HFFc6 (cell line): ENCODE measurements at places on chromosomes 5 and 9. TPM values are rescaled to one million over a fixed set of nuclear protein-coding genes. Genes with fewer than 3 reads are reported as not detected.

SH2D3C gene
- not detected in 3 replicates for total RNA-seq

SLC6A3 gene
- total RNA-seq: not detected in 3 replicates

DNA sequence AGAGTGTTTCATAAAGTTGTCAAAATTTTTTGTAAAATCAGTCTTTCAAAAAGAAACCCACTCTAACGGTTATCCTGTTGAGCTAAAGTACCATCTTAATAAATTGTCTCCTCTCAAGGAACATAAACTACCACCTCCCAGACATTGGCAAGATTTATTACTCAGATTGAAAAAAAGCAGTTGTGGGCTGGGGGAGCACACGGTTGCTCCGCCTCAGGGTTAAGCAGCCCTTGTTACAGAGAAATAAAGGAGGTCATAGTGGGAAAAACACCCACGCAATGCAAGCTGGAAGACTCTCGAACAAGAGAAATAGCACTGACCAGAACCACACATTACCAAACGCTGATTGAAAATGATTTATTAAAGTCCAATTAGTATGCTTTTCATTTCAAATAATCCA is 165.3 kb downstream of the LPAR1 start:
- no peak for DNase-seq

DNA sequence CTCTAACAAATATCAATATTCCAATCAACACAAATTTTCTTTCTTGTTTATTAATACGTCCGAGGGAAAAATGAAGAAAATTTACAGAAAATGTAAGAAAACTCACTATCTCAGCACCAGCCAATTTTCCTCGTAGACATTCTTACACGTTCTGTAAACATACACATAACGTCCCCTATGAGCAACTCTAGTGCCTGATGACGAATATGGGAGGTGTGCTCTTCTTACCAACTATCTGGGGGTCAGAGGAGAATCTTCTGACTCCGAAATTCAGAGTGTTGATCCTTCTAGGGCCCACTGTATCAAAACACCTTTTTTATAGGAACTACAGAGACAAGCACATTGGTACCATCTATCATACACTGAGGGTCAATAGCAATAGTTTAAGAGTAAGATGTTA is 198.7 kb downstream of the GAPVD1 start:
- no peak for DNase-seq

DNA sequence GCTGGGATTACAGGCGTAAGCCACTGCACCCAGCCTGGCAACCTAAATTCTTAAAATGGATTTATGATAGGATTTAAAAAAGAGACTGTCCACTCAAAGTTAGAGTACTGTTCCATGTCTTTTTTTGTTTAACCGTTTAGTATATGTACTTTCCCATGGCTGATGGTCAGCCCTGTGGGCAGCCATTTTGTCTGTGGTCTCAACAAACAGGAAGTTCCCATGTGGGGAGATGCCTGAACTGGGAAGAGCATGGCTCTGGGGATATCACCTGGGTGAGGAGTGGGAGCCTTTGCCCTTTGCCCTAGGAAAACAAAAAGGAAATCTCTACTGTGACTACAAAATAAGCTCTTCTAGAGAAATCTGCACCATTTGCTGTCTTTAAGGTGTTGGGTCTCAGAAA is 27.5 kb upstream of the GNPDA1 start:
- no peak for DNase-seq

GRCh38 chr5:73229271-73229670 is 56.3 kb downstream of the TMEM174 start:
- peak; percentile 46 for DNase-seq

COL15A1 gene
- 0.21 to 0.50 TPM (median 0.40 TPM) in 3 replicates for total RNA-seq

BARX1 gene
- total RNA-seq: not detected in 2 replicates

GRCh38 chr9:87395804-87396479 is 101.7 kb upstream of the DAPK1 start:
- DNase-seq: no peak

ANXA1 gene
- total RNA-seq: 896 to 1,079 TPM (median 992 TPM) in 3 replicates

GRCh38 chr9:130860458-130861316 is 25.6 kb downstream of the ABL1 start:
- peak; percentile 95 for DNase-seq

- DNase-seq: no peak
Measured at GRCh38 chr5:2335125-2335732, 416.2 kb downstream of the IRX2 start.

DNA sequence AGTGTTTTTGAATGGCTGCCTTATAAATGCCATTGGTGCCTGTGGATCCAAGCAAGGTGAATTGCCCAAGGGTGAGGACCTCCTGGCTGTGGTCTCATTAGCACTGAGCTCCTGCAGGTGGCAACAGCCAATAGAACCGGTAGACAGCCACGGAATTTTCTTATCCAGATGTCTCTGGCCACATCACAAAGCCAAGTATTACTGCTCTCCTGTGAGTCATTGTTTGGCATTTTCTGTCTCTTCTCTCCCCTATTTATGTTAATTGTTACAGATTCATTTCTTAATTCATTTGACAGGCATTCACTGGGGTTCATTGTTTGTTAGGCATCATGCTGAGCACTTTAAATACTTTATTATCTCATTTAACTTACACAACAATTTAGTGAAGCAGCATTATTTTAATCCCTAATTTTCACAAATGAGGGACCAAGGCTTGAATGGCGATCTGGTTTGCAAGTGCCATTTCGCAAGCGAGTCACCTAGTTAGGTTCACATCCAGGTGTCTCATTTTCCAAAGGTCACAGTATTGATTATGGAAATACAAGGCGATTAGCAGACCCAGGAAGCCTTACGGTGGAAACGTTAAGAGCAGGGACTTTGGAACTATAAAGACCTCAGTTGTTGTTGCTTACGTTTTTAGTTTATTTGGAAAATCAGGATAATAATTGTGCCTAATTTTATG is 58.2 kb upstream of the DPYSL3 start:
- DNase-seq: peak; percentile 60

GRCh38 chr9:137286975-137287383 is 9.5 kb downstream of the TOR4A start:
- DNase-seq: peak; percentile 52

GRCh38 chr9:92494856-92495255 is 12.6 kb upstream of the ASPN start:
- DNase-seq: no peak

IFNB1 gene
- not detected in 3 replicates for total RNA-seq

- no peak for DNase-seq
Measured at GRCh38 chr9:72743836-72744235, 209.0 kb downstream of the ALDH1A1 start.

GRCh38 chr5:77015938-77016569 is 14.2 kb upstream of the AGGF1 start:
- peak; percentile 72 for DNase-seq

- peak; percentile 66 for DNase-seq
Measured at GRCh38 chr5:76601470-76601869, 21.7 kb downstream of the F2RL2 start.

DNA sequence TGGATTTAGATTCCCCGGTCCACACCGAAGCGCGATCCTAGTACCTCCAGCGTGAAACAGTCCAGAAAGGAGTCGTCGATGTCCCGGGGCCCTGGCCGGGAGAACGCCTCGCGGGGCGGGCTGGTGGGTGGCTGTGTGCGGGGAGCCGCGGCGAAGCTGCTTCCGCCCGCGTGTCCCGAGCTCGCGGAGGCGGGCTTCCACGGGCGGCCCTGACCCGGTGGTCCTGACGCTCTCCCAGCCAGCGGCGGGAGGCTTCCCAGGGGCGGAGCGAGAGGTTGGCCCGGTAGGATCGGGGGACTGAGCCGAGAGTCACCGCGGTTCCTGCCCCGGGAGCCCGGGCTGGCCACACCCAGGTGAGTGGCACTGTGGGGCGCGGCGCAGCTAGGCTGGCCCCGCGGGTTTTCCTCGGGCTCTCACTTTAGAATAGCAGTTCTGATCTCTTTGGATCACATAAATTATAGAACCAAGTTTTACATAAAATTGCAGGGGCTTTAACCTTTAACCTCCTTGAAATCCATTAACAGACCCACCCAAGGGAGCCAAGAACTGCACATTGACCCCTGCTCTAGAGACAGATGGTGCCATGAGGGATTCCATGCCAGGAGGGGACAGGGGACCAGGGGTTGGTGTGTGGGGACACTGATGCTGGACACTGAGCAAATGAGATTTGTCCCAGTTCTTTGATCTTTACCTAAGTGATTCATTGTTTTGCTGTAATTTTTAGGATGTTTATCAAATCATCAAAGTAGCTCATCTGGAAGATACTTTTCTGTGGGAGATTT is 29.2 kb upstream of the IL31RA start:
- no peak for DNase-seq

GAS1 gene
- total RNA-seq: 5.4 to 8.8 TPM (median 7.8 TPM) in 3 replicates

AMBP gene
- not detected in 3 replicates for total RNA-seq

- peak; percentile 19 for DNase-seq
Measured at GRCh38 chr5:39148983-39149534, 70.3 kb downstream of the FYB1 start.

DNA sequence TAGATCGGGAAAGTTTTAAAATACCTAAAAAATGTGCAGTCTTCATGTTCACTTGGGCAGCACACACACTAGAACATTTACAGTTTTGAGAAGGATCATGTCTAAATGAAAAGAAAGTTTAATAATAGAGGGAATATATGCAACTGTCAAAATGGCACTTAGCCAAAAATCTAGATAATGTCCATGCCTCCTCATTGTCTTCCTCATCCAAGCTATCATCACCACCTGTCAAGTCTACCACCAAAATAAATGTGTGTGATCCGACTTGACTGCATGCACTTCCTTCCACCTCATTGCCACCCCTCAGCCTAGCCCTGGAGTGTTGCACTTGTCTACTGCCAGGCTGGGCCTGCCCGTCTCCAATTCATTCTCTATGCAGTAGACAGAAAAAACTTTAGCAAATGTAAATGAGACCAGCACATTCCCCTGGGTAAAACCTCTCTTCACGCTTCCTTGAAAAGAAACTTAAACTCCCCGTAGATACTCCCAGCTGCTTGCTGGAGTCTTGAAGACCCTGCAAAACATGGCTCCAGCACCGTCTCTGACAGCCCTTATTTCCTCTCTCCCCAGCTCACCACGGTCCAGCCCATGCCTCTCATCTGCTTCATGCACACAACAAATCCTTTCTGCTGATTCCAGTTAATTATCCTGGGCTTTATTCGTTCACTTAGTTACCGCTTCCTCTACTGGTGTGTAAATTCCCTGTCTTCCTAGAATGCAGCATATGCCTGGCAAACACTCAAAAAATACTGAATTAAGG is 66.9 kb downstream of the FANCC start:
- no peak for DNase-seq

DNA sequence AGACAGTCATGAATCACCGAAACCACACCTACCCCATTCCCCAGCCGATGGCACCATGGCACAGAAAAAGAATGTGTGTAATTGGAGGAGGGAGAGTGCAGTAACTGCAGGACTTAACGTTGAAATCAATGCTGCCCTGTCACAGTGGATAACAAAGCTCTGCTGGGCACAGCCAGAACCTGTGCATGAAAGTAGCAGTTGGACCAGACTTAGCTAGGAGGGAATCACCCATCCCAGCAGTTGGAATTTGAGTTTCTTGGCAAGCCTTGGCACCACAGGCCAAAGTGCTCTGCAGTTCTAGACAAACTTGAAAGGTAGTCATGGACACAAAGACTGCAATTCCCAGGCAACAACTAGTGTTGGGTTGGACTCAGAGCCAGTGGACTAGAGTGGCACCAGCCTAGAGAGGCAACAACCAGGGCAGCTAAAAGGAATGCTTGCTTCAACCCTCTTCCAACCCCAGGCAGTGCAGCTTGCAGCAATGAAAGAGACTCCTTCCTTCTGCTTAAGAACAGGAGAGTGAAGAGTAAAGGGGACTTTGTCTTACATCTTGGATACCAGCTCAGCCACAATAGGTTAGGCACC is 19.1 kb downstream of the TMEM232 start:
- DNase-seq: no peak

DNA sequence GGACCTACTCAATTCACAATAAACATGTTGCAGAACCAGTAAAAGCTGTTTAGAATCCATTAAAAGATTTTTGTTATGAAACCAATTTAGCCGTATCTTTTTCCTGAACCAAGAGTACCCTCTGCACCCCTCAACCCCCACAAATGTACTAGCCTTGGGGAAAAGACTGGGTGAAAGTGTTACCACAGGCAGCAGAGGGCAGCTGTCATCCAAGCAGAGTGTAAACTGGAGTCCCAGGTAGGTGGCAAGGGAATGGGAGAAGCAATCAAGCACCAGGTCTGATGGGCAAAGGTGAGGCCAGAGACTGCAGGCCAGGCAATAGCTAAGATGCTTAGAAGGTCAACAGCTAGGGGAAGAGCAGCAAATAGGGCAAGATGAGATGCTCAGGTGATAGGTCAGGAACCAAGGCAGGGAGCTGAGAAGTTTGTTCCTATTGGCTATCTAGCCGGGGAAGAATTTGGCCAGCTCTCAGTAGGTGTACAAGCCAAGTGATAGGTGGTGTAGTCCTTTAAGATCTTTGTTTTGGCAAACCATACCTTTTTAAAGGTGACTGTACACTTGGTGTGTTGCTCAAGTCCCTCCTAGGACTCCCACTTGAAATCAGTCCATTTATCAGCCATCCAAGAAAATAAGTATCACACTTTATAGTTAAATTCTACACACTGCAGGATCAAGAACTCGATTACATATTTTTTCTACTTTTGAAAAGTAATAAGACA is 77.8 kb upstream of the CCDC112 start:
- DNase-seq: no peak

- peak; percentile 11 for DNase-seq
Measured at GRCh38 chr5:159511570-159511969, 181.3 kb upstream of the IL12B start.

ARAP3 gene
- 8.9 to 14.3 TPM (median 10.1 TPM) in 3 replicates for total RNA-seq

GRCh38 chr5:178221282-178221681 is 11.3 kb downstream of the PHYKPL start:
- DNase-seq: no peak

RFX3 gene
- 2.6 to 4.2 TPM (median 3.8 TPM) in 3 replicates for total RNA-seq

DNA sequence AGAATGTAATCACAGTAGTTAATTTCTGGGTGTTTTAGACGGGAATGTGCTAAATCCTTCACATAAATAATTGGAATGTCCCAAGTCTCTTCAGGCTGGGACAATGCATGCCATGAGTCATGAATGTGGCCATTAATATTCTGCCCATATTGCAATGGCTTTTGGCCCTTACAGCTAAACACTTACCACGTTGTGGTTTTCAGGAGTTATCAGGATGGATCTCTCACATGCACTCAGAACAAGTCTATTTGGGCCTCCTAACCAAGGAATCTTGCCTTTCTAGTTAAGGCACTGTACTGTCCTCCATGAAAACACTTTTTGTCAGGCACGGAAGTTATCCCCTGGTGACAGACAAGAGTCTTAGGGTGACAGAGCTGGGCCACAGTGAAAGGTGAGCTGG is 32.7 kb downstream of the PKD2L2 start:
- DNase-seq: peak; percentile 37

DNA sequence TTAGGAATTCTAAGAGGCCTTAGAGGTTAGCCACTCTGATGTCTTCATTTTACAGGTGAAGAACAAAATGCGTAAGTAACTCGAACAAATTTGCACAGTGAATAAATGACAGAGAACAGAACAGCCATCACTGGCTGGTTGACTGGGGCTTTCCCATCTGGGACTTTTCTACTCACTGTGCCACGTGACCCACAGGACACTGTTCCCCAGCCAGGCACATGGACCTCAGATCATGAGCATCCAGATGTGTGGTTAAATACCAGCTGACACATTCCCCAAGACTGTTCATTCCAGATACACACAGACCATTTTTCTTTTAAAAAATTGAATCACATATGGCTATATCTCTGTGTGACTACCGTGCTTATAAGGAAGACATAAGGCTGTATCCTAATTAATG is 25.8 kb upstream of the MED10 start:
- peak; percentile 17 for DNase-seq

- DNase-seq: peak; percentile 33
Measured at GRCh38 chr9:38074441-38074961, 5.5 kb upstream of the SHB start.

SPEF2 gene
- 2.9 to 4.2 TPM (median 3.5 TPM) in 3 replicates for total RNA-seq

GRCh38 chr5:146009020-146009419 is 72.6 kb downstream of the SH3RF2 start:
- peak; percentile 39 for DNase-seq

STOML2 gene
- total RNA-seq: 123 to 143 TPM (median 132 TPM) in 3 replicates
